HTR-8/SVneo (cell line): ENCODE measurements at places on chromosomes 1 and 21.

DNA sequence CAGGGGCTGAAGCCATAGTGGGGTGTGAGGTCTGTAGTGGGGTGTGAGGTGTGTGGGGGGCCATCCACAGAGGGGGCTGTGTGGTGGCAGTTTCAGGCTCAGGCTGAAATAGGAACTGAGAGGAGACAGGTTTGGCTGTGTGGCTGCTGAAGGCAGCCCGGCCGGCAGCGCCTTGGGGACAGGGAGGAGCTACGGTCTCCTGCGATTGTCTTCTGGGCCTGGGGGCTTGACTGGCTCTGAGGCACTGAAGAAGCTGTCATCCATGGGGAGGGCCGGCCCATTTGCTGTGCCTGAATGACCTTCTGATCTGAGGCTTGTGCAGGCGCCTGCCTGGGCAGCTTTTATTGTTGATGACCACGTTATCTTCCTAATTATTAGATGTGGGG lies 10.0 kb upstream of the TTC34 start:
- no peak for DNase-seq

GRCh38 chr1:187390215-187390818 lies 561.6 kb downstream of the PLA2G4A start:
- DNase-seq = peak; percentile 2

GRCh38 chr1:216587715-216588114 lies 135.5 kb downstream of the ESRRG start:
- DNase-seq = no peak

GRCh38 chr21:36917471-36918158 lies 48.9 kb downstream of the HLCS start:
- peak; percentile 59 for DNase-seq

- peak; percentile 24 for DNase-seq
Observed at GRCh38 chr1:214833178-214833756, 230.3 kb downstream of the CENPF start.

- peak; percentile 61 for DNase-seq
Observed at GRCh38 chr1:161962091-161962887, 61.4 kb downstream of the OLFML2B start.

GRCh38 chr1:209539576-209539975 lies 43.9 kb upstream of the CAMK1G start:
- DNase-seq = no peak

- no peak for DNase-seq
Observed at GRCh38 chr1:63835128-63835527, 61.3 kb downstream of the ROR1 start.

GRCh38 chr1:17200246-17200645 lies 4.7 kb upstream of the PADI1 start:
- DNase-seq = no peak

- DNase-seq = peak; percentile 25
Observed at GRCh38 chr1:208437401-208437800, 193.2 kb upstream of the PLXNA2 start.

- no peak for DNase-seq
Observed at GRCh38 chr1:46401154-46401913, 7.2 kb downstream of the FAAH start.

DNA sequence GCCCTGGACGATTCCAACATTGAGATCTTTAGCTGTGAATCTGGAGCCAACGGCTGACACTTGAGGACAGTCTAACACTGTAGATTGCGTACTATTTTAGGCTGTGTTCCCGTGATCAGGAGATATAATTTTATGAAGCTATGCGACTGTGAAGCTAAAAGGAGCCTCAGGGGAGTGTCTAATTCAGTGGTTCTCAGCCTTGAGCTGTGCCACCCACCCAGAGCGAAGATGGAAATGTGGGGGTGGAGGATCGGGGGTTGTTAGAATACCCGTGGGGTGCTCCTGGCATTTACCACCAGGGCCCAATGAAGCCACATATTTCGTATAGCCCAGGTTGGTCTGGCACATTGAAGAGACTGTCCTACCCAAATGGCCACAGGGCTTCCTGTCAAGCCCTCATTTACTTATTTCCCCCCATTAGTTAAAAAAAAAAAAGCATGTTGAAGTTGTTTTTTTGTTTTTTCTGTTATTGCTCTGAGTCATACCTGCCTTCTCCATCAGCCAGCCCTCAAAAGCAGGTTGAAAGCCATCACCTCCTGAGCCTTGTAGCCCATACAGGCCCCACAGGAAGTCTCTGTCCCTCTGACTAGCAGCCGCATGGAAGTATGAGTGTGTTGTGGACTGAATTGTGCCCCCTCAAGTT lies 141.7 kb downstream of the GALNT2 start:
- no peak for DNase-seq

DNA sequence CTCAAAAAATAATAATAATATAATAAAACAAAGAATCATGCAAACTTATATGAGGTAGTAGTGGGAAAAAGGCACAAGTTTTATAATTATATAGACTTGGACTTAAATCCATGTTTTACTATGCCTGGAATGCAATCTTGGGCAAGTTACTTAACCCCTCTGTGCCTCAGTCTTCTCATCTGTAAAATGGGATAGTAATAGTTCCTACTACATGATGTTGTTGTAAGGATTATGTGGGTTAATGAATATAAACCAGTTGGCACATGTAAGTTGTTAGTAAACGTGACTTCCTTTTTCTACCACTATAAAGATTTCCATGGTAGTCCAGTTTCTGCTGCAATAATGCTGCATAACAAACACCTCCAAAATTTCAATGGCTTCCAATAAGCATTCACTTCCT lies 10.8 kb upstream of the KIF14 start:
- DNase-seq = no peak

- peak; percentile 47 for DNase-seq
Observed at GRCh38 chr21:22536509-22536908, 1538.3 kb downstream of the NCAM2 start.
